Activated CD4-positive, alpha-beta T cell treated with anti-CD3 and anti-CD28 coated beads, Interleukin-2, amount 10 ng/mL, durations not matched to agents 7 days and 5 days (primary cell): ENCODE measurements at places on chromosomes 7 and 10. TPM values are rescaled to one million over a fixed set of nuclear protein-coding genes. Genes with fewer than 3 reads are reported as not detected.

CALML5 gene
- not detected for total RNA-seq

GRCh38 chr10:89900554-89900953, 199.2 kb downstream of the KIF20B start:
- DNase-seq, result no peak
- H3K27ac ChIP-seq, result no peak overlapping the region
- H3K4me3 ChIP-seq, result no peak overlapping the region
- H3K27me3 ChIP-seq, result peaks cover 8% of the 10 kb centered on the region
- no peaks in the 10 kb centered on the region for H3K36me3 ChIP-seq

GRCh38 chr7:112770051-112770450, 20.1 kb downstream of the TMEM168 start:
- no peaks in the 10 kb centered on the region for H3K27me3 ChIP-seq
- H3K27ac ChIP-seq, result no peak overlapping the region
- peaks cover 7% of the 10 kb centered on the region for H3K36me3 ChIP-seq
- DNase-seq, result no peak
- H3K4me3 ChIP-seq, result no peak overlapping the region
- peaks cover 7% of the 10 kb centered on the region for H3K4me1 ChIP-seq

CACNB2 gene
- not detected for total RNA-seq

DNA sequence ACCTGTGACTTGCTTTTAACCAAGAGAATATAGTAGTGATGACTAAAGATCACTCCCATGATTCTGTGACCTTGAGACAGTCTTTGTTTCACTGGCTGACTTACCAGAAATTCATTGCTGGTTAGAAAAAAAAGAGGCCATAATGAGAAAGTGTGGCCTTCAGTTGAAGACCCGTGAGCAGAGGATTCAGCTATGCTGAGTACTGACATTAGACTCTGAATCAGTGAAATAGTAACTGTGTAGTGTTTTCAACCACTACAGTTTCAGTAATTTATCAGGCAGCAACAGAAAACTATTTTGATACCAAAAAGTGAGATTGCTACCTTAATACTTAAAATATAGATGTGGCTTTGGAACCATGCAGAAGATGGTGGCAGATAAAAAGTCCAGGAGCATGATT, 298.0 kb upstream of the KCND2 start:
- H3K4me3 ChIP-seq, result no peak overlapping the region
- no peaks in the 10 kb centered on the region for H3K27me3 ChIP-seq
- H3K36me3 ChIP-seq, result no peaks in the 10 kb centered on the region

DNA sequence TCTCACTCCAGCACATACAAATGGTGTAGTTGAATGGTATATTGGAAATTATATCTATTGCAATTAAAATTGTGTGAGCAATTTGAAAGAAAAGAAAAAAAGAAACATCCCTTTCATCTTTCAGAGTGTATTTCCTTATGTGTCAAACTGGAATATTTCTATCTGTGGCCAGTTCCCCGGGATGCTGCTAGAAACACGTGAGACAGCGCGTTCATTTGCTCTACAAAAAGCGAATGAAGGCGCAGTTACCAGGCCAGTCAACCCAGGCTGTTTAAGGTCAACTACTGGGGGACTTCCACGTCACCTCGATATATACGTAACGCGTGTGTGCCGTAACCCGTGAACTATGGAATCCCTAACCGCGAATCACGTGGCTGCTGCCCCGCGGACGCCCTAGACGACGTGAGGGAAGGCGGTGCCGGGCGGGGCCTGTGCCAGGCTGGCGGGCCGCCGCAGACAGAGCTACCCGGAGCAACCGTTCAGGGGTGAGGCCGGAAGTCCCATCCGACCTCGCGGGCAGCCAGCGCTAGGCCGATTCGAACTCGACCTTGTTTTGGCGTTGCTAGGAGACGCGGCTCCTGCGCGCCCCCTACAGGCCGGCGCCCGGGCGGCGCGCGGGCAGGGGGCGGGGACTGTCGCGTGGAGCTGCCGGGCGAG, 1.1 kb upstream of the ARL4A start:
- peaks cover 8% of the 10 kb centered on the region for H3K36me3 ChIP-seq
- DNase-seq, result peak; percentile 94

DNA sequence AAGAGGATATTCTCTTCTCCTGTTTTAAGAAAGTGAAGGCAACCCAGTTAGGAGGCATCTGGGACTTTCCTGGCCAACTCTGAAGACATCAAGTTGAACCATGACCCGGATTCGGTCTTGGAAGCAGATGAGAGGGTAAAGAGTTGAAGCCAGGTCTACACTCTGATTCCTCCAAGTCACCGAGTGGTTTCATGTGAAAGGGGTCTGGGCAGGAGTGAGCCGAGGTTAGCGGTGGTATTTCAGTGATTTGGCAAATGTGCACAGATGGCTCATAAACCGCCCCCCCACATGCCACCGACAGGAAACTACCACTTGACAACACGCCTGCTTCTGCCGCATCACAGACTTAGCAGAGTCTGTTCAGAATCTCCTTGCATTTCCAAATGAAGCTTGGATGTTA, 11.4 kb upstream of the REPIN1 start:
- no peaks in the 10 kb centered on the region for H3K36me3 ChIP-seq
- H3K4me3 ChIP-seq, result no peak overlapping the region
- H3K4me1 ChIP-seq, result peaks cover 39% of the 10 kb centered on the region
- peak; percentile 71 for DNase-seq
- H3K27me3 ChIP-seq, result no peaks in the 10 kb centered on the region
- H3K27ac ChIP-seq, result peak overlapping the region; percentile 89

GRCh38 chr10:6275022-6275997, 72.6 kb downstream of the PFKFB3 start:
- peaks cover 76% of the 10 kb centered on the region for H3K4me1 ChIP-seq
- no peaks in the 10 kb centered on the region for H3K27me3 ChIP-seq
- H3K36me3 ChIP-seq, result peaks cover 40% of the 10 kb centered on the region
- peak overlapping the region; percentile 95 for H3K27ac ChIP-seq
- DNase-seq, result peak; percentile 84
